ENCODE measurements at places on chromosomes 5 and 9.

- DNase-seq = no peak
Observed at GRCh38 chr5:130286971-130287370, 382.7 kb downstream of the CHSY3 start.

DNA sequence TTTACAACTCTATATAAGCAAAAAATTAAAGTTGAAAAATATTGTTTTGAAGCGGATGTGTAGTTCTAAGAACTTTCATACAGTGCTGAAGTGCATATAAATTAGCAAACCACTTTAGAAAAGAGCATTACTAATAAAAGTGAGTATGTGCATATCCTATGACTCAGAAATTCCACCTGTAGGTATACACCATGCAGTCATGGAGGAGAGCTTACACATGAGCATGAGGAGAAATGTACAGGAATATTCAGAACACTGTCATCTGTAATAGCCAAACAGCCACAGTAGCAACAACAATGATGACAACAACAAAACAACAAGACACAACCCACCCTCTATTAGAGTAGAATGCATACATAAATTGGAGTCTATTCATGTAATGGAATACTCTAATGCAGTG lies 138.2 kb upstream of the ARRDC3 start:
- DNase-seq = no peak

DNA sequence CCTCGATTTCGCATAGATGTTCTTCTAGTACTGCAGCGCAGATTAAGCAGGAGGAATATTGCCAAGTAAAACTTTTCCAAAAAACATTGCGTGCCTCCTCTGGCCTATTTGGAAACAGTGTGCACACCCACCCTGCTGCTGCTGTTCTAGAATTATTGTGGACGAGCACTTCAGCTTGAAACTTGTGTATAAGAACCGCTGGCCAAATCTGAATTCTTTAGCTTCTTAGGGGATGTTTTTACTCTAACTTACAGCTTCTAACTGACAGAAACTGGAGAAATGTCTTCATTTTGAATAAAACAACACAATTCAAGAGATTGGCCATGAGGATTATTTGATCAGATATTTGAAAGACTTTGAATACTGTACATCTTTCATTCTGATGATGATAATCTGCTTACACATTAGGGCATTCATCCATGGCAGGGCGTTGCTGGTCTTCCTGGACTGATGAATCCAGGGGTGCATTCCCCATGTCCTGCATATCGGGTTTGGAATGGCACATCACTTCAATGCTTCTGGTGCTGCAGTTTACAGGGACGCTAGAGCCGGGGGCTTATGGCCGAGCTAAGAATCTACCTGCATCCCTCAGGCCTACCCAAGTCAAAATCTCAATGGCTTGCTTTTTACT lies 6.5 kb downstream of the ADAMTS16 start:
- no peak for DNase-seq

- no peak for DNase-seq
Observed at GRCh38 chr9:100725371-100725770, 147.5 kb downstream of the CAVIN4 start.

Data from activated effector memory CD4-positive, alpha-beta T cell treated with anti-CD3 and anti-CD28 coated beads, Interleukin-2, amount 50 U/mL, for 16 hours (primary cell).